Kidney glomerular epithelial cell (primary cell): ENCODE measurements at places on chromosomes 11 and 22.

- no peak for DNase-seq
These were observed 44.4 kb downstream of the MUC15 start for GRCh38 chr11:26527685-26528084.

- DNase-seq: no peak
These were observed 35.5 kb downstream of the USP28 start for GRCh38 chr11:113839842-113840241.

- peak; percentile 89 for DNase-seq
These were observed 3.0 kb downstream of the THY1 start for GRCh38 chr11:119419834-119420492.

DNA sequence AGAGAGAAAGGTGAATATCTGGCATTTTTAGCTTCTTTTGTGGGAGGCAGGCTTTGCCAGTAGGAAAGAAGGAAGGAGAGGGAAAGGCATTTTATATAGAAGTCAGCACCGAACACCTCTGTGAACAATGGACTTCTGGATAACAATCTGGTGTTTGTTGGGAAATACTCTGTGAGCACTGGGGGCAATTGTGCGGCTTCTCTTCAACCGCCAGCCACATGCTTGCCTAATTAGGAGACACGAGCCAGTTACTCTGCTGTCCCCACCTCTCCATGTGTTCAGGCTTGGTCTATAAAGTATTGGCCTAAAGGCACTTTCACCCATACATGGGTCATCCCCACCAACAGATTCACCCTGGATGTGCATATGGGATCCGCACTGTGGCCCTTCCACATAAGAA, 523.6 kb downstream of the NTM start:
- DNase-seq: no peak

- DNase-seq: no peak
These were observed 20.4 kb upstream of the C11orf87 start for GRCh38 chr11:109401545-109401944.

DNA sequence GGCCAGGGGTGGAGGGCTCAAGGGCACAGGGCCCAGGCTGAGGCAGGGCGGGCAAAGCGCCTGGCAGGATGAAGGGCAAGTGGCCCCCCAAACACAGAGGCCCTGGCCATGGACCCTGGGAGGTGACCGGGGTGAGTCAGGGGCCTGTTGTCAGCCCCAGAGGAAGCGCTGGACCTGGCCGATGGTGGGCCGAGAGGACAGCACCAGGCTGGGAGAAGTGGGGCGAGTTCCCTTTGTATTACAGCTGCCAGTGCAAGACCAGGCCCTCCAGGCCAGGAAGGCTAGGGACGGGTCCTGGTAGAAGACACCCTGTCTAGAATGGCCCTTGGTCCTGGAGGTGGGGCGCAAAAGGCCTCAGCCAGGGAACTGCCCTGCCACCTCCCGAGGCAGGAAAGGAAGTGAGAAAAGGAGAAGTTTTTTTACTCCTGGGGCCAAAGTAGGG, 12.8 kb downstream of the CXCR5 start:
- no peak for DNase-seq

GRCh38 chr11:120827820-120828219, 196.1 kb upstream of the TBCEL start:
- DNase-seq: no peak

DNA sequence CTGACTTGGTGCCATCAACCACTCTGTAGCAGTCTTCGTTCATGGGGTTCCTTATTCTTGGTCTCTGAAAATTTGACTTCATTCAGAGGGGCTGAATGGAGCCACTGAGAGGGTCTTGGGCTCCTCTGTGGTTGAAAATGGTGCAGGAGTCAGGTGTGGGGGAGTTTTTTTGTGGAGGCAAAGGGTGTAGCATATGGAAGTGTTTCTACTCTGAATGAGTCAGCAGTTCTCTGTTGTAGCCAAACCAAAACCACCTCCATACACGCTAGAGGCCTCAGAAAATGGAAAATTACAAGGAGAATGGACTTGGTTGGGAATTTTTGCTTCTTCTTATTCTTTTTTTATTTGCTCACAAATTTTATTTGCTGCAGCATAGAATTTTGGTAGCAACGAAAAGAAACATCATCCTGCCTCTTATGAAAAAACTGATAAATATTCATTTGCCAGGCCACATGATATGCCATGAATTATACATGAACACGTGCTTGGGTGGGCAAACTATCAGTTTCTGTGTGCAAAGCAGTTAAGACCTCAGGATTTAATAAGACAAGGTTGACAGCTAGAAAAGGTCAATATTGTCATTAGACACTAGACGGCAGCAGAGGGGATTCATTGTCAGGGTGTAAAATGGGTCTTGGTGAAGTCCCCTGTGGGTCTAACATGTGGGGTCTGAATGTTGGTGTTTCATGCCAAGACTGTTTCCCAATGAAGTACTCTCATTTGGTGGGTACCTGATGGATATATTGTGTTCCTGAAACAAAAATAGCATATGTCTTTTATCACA, 111.7 kb downstream of the MYO18B start:
- no peak for DNase-seq

DNA sequence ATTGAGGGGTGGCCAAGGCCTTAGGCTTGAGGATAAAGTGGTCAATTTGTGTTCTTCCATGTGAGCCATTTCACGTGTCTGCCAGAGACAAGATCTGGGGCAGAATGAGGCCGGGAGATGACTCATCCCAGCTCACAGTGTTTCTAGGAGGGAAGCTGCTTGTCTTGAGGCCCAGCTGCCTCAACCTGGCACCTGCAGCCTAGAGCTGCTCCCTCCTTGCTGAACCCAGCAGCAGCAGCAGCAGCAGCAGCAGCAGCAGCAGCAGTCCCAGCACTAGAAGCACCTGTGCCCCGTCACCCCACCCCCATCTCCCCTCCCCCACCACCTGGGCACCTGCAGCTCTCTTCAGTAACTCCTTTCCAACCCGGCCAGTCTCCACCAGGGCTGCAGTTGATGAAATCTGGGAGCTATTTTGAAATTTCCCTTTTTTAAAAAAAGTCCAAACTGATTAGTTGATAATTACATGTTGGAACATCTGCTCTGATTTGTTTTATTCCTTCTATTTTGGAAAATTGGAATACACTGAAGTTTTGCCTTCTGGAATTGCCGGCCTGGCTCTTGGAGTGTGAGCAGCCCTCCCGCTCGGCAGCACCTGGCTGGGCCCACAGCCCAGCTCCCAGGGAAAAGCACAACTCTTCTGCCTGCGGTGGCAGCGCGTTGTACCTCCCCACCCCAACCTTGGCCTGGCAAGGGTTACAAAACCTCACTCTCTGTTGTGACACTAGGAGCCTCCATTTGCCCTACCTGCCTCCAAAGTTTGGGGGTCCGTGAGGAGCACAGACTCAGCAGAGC, 143.5 kb downstream of the NXPE2 start:
- no peak for DNase-seq

DNA sequence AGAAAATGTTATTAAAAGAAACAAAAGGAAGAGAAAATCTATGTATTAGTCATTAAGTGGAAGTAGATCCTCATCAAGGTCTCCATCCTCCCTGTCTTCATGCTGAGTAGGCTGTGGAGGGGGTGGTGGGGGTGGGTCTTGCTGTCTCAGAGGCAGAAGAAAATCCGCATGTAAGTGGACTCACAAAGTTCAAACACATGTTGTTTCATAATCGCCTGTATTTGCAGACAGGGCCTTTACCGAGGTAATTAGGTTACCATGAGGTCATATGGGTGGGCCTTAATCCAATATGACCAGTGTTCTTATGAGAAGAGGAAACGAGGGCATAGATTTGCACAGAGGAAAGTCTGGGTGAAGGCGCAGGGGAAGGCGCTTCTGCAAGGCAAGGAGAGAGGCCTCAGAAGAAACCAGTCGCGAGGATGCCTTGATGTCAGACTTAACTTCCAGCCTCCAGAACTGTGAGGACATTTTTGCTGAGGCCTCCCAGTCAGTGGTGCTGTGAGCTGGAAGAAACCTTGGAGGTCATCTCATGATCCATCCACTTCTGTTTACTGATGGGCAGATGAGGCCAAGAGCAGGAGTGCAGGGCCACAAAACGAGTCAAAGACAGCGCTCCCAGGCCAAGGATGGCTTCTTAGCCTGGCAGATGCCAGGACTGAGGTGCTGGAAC, 49.3 kb upstream of the THY1 start:
- DNase-seq: no peak

- DNase-seq: no peak
These were observed 20.6 kb downstream of the EHF start for GRCh38 chr11:34641456-34641855.

DNA sequence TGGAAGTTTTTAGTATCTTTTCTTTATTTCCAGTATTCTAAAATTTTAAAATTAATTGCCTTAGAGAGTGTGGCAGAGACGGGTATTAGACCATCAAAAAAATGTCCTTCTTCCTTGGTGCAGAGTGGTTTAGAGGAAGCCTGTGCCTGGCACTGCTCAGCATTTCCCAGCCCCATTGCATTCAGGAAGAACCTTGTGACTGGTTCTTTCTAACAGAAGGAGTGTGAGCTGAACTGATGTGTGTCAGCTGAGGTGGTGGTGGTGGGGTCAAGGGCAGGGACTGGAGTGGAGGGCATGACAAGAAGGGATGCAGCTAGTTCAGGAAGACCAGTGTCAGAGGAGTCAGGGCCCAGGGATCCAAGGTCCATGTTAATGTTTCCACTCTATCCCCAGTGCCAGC, 58.7 kb upstream of the FDX1 start:
- no peak for DNase-seq

DNA sequence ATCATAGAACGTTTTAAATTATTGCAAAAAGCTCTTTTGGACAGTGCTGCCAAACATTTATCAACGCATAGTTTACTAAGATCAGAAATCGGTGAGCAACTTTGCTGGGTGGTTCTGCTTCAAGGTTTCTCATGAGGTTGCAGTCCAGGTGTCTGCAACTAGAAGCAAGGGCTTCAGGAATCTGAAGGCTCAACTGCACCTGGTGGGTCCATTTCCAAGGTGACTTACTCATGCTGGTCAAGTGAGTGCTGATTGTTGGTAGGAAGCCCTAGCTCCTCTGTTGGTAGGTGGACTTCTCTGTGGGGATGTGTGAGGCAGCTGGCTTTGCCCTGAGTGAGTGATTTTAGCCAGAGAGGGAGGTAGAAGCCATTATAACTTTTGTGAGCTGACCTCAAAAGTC, 22.5 kb downstream of the ARHGEF12 start:
- DNase-seq: no peak

GRCh38 chr11:61034111-61034510, 62.6 kb downstream of the CD6 start:
- DNase-seq: no peak

DNA sequence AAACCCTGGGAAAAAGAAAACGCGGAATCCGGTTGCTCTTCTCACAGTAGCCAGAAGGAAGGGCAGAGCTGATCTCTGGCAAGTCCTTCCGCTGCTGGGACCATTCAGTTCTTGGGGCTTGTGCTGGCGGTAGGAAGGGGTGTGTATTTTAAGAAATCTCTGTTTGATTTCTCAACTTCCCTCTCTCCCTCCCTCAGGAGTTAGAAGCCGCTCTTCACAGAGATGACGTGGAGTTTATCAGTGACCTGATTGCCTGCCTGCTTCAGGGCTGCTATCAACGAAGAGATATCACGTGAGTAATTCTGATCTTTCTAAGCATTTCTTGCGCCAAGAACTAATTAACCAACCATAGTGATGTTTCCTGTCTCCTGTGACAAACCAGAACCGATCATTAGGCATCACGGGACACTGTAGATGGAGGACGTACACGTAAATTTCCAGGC, 85.9 kb upstream of the SLC25A18 start:
- DNase-seq: no peak

- DNase-seq: no peak
These were observed 13.5 kb upstream of the CASTOR1 start for GRCh38 chr22:30302810-30303138.

- DNase-seq: no peak
These were observed 49.9 kb downstream of the SCUBE1 start for GRCh38 chr22:43293259-43293654.

- DNase-seq: no peak
These were observed 68.2 kb downstream of the FBXO7 start for GRCh38 chr22:32542677-32543357.

GRCh38 chr22:49971232-49972162, 10.9 kb downstream of the PIM3 start:
- DNase-seq: no peak

- DNase-seq: no peak
These were observed 67.6 kb downstream of the NCAPD3 start for GRCh38 chr11:134155946-134156865.

GRCh38 chr11:132008872-132009271, 638.5 kb downstream of the NTM start:
- DNase-seq: no peak

- DNase-seq: no peak
These were observed 1.5 kb downstream of the LARGE1 start for GRCh38 chr22:33918676-33919365.

- DNase-seq: no peak
These were observed 66.8 kb upstream of the USP47 start for GRCh38 chr11:11774928-11775327.

- no peak for DNase-seq
These were observed 97.1 kb downstream of the CEP164 start for GRCh38 chr11:117424781-117425180.

GRCh38 chr22:41482319-41482935, 13.5 kb downstream of the ACO2 start:
- peak; percentile 22 for DNase-seq

DNA sequence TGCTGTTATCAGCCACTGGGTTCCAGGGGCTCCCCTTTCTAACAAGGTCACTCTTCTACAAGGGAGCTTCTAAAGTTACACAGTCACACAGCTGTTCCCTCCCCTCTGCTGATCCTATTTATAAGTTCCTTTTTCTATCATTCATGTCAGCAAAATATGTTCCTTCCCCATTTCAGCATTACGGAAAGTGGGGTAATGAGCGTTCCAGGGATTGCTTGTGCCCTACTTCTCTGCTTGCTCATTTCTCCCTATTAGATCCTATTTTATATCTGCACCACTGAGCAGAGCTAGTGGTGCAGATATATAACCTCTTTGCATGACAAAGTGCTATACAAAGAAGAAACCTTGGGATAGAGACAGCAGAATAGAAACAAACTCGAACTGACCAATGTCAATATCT, 22.7 kb upstream of the PLEKHB1 start:
- DNase-seq: no peak

DNA sequence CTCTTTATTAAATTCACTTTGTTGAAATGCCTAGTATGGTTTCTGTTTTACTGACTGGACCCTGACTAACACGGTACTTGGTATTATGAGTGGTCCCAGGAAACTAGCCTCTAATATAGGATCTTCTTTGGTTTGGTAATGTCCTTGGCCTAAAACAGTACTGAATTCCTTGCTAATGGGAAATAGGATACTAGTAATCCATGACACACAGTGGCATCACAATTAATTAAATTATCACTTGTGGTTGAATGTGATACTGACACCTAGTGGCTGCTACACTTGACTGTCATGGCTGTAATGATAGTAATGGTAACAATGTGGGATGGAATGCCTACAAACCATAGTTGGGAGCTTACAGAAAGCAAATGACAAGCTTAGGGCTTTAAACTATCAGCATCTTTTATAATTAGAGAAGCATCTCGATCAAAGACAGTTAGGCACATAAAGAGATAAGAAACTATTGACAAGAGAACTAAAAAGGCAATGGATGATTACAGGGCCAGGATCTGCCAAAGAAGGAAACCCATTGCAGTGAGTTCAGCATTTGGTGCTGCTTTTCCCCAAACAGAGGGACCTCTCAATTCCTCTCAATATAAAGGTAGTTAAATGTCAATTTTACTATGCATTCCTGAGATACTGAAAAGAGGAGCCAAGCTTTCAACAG, 8.6 kb downstream of the DNHD1 start:
- DNase-seq: peak; percentile 56
